ENCODE measurements at places on chromosomes 13 and 19.

DNA sequence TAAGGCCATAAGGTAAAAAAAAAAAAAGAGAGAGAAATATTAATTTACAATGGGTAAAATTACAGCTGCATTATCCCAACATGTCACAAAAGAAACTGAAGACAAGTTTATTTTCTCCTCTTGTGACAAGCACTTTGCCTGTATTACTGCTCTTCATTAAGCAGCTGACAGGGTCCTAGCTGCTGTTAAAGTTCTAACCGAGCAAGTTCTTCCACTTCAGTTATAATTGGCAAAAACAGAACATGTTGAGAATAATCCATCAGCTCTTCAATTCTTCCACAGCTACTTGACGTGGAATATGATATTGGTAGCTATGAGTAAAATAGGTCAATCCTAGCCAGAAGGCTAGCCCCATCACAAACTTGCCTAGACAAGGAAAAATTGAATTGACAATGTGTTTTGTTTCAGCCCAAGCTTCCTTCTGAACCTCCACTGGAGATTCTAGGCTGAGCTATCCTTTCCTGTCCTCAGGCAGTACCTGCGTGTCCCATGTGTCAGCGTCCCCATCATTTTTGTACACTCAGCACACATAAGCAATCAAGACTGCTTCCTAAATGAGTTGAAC, 32.2 kb upstream of the DOCK9 start:
- DNase-seq: no peak

- no peak for DNase-seq
Observed at GRCh38 chr13:73998631-73999030, 135.6 kb downstream of the KLF12 start.

GRCh38 chr19:41449865-41450178, 6.9 kb downstream of the ERICH4 start:
- DNase-seq: no peak

DNA sequence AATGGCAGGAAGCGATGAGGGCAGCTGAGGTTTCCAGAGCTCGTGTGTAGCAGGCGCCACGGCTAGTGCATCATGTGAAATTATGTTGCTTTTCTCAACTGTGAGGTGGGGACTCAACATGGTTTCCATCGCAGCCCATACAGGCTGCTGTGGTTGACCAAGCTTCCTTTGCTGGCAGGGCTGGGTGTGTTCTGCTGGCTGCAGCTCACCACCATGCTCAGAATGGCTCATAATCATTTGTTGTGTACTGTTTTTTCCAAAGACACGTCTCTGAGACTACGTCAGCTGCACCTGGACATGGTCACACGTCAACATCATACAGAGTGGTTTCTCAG, 16.1 kb upstream of the RASA3 start:
- DNase-seq: peak; percentile 72

DNA sequence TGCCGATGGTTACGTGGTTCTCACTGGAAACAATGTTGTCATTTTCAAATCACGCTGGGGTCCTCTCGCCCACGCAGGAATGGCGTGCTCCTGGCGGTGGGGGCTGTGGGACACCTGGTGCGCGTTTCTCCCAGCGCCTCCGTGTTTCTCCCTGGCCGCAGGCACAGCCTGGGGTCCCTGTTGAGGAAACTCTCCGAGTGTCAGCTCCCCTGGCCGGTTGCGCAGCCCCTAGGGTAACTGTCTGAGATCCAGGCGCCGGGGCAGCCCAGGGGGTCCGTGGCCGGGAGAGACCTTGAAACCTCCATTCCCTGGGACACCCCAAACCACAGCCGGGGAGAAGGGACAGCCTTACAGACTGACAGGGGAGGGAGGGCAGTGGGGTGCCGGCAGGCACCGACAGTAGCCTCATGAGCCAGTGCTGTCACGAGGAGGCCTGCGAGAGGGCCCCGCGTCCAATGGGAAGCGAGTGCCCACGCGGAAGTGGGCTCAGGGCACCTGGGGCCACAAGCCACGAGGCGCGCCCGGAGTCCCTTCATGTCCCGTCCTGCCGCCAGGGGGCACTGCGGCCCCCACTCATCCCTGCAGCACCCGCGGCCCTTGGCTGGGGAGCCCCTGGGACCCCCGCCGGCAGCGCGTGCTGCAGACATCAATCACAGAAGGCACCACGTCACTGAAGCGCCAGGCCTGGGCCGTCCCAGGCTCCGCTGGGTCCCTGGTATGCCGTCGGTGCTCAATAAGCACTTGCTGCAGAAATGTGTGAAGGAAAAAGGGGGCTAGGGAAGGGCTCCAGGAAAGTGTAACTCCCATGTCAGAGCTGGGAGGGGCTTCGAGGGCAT, 9.5 kb downstream of the ADAMTSL5 start:
- DNase-seq: peak; percentile 58

GRCh38 chr13:43268632-43269031, 245.2 kb downstream of the DNAJC15 start:
- DNase-seq: no peak

DNA sequence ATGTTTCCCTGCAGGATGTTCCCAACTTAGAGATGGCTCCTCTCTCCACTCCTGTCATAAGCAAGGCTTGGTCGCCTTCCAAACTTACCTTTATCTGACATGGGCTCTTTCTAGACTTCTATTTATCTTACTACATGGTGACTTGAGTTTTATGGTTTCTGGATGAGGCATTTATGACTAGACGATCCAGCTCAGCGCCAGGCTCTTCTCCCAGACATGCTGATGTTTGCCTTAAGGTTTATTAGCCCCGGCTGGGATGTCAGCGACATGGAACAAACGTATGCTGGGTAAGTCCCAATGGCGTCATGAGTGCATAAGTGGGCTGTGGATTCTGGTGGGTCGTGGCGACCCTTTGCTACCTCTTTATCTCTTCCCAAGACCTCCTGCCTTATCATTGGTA, 39.8 kb upstream of the SLC15A1 start:
- DNase-seq: no peak

DNA sequence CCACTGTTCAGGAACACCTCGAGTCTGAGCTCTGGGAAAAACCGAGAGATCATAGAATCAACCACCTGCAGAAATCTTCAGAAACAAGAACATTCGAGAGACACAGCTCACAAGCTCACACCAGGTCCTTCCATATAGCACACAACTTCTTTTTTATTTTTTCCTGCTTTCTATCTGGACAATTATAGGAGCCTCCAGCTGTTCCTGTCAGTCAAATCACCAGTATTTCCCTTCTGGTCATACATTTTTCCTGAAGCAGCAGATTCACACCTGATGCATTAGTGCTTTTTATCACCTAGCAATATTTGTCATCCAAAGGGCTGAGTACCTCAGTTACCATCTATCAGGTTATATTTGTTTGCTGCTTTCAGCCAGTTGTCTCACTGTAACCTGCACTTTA, 323.5 kb downstream of the FOXO1 start:
- no peak for DNase-seq

- no peak for DNase-seq
Observed at GRCh38 chr19:11379857-11380350, 4.2 kb downstream of the EPOR start.

DNA sequence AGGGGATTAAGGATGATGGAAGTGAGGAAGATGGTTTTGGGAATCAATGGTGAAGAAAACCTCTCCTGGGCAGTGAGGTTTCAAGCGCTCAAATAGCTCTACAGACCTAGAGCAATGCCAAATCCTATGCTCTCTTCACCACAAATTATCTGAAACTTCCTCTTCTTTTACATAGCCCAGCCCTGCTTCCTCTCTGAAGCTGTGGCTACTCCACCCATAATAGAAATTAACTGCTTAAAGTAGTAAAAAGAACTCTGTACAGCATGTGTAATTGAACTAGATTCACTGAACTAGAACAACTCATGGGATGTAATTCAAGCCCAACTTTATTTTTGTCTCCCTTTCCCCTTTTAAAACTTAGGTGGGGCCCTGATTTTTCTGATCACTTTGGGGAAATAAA, 20.4 kb upstream of the IFT88 start:
- DNase-seq: no peak

GRCh38 chr19:53086949-53087348, 16.3 kb downstream of the ZNF160 start:
- DNase-seq: no peak

- DNase-seq: no peak
Observed at GRCh38 chr13:95355494-95355893, 54.2 kb upstream of the ABCC4 start.

DNA sequence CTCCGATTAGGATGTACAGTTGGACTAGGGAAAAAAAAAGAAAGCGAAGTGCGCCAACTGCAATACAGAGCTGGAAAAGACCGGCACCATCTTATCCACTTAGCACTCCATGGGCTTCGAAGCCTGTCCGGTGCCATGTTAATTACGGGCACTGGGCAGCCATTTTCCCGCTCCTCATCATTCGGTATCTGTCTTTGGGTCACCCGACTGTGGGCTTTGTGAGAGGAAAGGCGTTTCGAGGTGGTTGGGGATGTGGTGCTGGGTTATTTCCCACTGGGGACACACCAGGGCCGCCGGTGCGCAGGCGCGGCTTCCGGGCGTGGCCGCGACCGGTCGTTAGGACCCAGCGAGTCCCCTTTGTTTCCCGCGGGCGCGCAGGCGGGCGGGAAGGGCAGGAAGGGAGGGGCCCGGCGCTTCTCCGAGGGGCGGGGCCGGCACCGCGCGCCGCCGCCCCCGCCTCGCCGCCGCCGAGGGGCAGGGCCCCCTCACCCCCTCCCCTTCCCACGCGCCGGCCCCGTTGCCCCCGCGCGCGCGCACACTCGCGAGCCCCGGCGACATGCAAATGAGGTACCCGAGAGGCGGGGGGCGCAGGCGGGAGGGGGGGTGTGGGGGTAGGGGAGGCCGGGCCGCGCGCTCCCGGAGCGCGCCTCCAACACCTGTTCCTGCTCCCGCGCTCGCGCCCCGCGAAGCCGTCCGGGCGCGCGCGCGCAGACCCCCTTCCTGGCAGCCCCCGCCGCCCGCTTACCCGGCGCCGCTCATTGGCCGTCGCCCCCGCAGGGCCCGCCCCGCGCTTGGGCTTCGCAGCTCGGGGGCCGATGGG, at the start of gene ZNF524:
ZNF524 (plus strand) TSS at position 447 of the 820 bp plus-strand sequence. CDS start 1,825 bp downstream, outside the sequence.
- DNase-seq: peak; percentile 78

DNA sequence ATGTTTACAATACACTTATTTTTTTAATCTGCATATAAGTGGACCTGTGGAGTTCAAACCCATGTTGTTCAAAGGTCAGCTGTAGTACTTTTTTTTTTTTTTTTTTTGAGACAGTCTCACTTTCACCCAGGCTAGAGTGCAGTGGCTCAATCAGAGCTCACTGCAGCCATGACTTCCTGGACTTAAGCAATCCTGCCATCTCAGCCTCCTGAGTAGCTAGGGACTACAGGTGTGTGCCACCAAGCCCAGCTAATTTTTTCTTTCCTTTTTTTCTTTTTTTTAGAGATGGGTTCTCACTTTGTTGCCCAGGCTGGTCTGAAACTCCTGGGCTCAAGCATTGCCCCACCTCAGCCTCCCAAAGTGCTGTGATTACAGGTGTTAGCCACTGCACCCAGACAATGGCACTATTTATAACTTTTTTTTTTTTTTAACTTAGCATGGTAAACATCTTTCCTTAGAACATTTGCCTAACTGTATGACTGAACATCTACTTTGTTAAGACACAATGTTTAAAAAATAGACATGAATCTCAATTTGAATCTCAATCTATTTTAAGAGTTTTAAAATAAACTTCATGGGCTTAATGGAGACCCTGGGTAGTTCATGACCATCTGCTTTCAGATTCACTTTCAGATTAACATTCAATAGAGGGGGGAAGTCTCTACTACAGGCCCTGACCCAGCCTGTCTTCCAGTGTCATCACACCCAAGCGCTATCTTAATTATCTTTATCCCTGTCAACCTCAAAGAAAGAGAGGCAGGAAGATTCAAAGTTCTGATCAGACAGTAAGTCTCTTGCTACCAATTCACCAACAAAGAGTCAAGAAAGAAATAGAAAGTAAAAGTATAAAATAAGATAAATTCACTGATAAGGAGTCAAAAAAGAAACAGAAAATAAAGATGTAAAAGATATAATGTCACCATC, 97.7 kb upstream of the DOCK9 start:
- DNase-seq: peak; percentile 16

DNA sequence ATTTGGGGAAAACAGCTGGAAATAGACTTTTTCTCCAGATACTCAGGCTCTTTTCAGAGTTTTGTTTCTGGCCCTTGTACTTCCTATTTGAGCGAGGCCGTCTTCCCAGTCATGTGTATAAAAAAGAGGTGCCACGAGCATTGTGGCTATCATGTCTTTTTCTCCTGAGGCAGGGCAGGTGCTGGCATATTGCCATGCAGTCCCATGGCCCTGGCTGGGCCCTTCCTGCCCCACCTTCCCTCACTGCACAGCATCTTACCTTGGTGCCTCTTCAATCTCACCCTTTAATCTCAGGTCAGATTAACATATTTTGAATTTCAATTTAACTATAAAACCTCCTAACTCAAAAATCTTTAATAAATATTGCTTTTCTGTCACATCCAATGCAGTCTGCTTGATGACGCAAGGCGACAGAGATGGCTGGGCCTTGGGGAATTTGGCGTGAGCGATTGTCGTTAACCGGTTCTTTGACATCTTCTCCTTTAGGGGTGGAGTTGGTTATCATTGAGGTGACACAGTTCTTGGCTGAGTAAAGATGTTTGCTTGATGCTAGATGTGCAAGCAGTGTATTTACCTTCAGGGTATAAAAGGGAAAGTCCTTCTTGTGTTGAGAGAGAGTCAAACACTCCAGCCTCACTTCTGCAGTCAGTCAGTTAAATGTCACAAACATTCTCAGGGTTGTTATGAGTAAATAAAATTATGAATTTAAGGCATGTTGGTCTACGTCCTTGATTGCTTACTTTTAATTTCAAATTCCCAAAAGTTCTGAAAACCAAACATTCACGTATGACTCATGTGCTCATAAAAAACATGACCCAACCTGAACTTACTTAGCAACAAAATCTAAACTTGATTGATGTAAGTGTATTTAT, 289.9 kb downstream of the MYO16 start:
- no peak for DNase-seq

- DNase-seq: no peak
Observed at GRCh38 chr13:41232578-41233480, 30.5 kb downstream of the MTRF1 start.

GRCh38 chr19:3047496-3048189, 14.7 kb downstream of the TLE5 start:
- DNase-seq: peak; percentile 55

GRCh38 chr13:48398450-48399095, 14.3 kb downstream of the LPAR6 start:
- no peak for DNase-seq

DNA sequence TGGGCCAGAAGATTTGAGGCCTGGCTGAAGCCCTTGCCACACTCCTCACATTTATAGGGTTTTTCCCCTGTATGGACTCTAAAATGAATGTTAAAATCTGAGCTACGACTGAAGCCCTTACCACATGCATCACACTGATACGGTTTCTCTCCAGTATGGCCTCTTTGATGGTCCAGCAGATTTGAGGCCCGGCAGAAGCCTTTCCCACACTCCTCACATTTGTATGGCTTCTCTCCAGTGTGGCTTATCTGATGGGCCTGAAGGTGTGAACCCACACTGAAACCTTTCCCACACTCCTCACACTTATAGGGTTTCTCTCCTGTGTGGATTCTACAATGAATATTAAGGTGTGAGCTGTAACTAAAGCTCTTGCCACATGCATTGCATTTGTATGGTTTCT, 21.0 kb downstream of the ZNF45 start:
- DNase-seq: no peak

Data from activated T-cell treated with anti-CD3 and anti-CD28 coated beads for 24 hours (primary cell).